Stimulated activated CD8-positive, alpha-beta memory T cell treated with anti-CD3 and anti-CD28 coated beads, Interleukin-2, amount 100 ng/mL, for 1 hour (primary cell): ENCODE measurements at places on chromosomes 5 and 9.

- no peak for DNase-seq
These were observed 60.1 kb downstream of the SCAMP1 start for GRCh38 chr5:78420548-78420947.

GRCh38 chr9:108296056-108296455, 559.7 kb downstream of the ACTL7B start:
- DNase-seq, result no peak

GRCh38 chr9:116504893-116505480, 182.1 kb upstream of the TRIM32 start:
- no peak for DNase-seq

DNA sequence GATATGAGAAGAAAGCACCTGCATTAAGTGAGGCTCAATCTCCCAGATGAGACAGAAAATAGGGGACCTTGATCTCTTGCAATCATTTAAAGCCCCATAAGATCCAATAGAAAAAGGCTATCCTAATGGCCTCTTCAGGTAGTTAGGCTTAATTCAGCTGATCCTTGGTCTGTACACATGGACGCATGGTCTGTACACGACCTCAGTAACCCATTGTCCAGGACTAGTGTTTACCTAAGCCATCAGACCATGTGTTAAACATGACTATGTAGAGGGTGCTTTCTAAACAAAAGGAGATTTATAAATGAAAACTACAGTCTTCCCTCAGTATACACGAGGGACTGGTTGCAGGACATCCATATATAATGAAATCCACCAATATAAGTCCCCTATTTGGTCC, 7.5 kb downstream of the MARCHF3 start:
- no peak for DNase-seq

DNA sequence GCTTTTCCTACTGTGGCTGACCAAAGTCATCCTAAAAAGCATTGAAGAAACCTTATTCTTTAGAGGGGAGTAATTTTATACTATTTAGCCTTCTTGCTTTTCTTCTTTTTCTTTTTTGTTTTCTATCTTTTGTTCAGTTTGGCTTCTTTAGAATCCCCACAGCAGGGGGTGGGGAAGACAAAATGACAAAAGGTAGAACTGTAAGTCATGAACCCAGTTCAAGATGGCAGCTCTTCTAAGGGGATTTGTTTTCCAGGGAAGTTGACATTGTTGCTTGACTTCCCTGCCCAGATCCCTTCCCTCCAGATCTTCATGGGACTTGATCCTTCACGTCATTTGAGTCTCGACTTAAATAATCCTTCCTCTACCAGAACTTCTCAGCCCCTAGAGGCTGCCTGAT, 692.4 kb upstream of the DMAC1 start:
- DNase-seq, result no peak

- no peak for DNase-seq
These were observed 15.4 kb downstream of the IL9 start for GRCh38 chr5:135880278-135880677.

- DNase-seq, result no peak
These were observed 438.6 kb upstream of the MPDZ start for GRCh38 chr9:13718086-13718485.

DNA sequence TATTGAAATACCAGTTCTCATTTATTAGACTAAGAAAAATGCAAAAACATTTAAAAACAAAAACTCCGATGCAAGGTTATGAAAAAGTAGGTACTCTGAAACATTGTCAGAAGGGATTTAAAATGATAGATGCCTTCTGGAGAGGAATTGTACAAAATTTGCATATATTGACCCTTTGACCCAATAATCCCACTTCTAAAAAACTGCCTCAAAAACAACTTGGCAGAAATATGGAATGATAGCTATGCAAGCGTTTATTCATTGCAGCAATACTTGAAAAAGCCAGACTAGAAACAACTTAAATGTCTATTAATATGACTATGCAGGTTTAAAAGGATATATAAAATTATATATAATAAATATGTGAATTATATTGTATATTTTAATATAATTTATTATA, 118.4 kb downstream of the PLK2 start:
- DNase-seq, result no peak

- DNase-seq, result no peak
These were observed 143.2 kb downstream of the CTNND2 start for GRCh38 chr5:11760934-11761603.

- no peak for DNase-seq
These were observed 125.5 kb downstream of the DIRAS2 start for GRCh38 chr9:90517103-90517502.

GRCh38 chr5:170097934-170098333, 7.8 kb upstream of the FOXI1 start:
- DNase-seq, result no peak

DNA sequence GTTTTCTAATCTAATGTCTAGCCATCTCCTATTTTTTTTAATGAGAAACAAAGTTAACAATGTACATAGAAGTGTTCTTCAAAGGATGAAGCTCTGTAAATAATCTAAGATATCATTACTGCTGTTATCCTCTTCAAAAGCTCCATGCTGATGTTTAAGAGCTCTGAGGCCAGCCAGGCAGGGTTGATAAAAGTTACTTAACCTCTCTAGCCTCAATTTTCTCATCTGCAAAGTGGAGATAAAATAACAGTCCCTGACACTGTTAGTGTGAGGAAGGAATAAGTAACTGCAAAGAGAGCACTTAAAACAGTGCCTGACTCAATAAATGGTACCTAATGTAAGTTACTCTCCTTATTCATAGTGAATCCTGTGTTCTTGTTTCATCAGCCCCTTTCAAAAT, 60.1 kb downstream of the LHFPL2 start:
- no peak for DNase-seq

DNA sequence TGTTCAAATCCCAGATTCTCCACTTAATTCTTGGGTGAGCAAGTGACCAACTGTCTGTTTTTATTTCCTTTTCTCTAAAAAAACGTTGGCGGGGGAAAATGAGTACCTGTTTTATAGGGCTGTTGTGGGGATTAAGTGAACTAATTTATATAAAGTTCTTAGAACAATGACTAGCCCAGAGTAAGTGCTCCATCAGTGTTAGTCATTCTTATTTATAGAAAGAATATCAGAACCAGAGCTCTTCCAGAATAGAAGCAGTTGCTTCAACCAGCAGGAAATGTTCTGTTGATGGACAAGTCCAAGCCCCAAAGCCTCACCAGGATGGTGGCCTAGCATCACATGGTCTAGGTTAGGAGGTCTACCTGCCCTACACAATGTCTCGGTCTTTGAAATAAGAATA, 379.2 kb downstream of the ACTL7B start:
- DNase-seq, result no peak

GRCh38 chr5:125117566-125117965, 371.1 kb upstream of the ZNF608 start:
- no peak for DNase-seq

- DNase-seq, result no peak
These were observed 708 bp downstream of the RXRA start for GRCh38 chr9:134326724-134327601.

DNA sequence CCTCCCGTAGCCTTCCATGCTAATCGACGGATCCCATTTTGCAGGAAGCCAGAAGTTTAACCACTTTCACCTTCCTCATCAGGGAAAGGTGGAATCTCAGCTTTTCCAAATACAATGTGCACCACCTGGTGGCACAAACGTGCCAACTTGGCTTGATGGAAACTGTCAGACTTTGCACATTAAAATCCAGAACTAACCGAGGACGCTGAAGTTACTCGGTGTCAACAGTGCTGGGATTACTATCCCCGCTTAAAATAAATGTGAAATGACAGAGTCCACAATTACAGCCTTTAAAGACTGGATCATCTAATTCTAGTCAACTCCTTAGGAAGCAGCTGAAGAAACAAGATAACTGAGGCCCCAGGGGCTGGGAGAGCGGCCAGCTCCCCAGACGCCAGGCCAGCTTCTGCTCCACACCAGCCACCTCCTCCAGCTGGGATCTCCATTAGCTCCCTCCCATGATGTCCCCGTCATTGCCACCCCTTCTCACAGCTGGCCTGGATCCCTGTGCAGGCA, 50.1 kb upstream of the RETREG1 start:
- no peak for DNase-seq

- no peak for DNase-seq
These were observed 135.9 kb downstream of the GABBR2 start for GRCh38 chr9:98572796-98573195.

- DNase-seq, result no peak
These were observed 99.4 kb downstream of the OXCT1 start for GRCh38 chr5:41770799-41771198.

- no peak for DNase-seq
These were observed 279.0 kb downstream of the AOPEP start for GRCh38 chr9:95005278-95006143.

DNA sequence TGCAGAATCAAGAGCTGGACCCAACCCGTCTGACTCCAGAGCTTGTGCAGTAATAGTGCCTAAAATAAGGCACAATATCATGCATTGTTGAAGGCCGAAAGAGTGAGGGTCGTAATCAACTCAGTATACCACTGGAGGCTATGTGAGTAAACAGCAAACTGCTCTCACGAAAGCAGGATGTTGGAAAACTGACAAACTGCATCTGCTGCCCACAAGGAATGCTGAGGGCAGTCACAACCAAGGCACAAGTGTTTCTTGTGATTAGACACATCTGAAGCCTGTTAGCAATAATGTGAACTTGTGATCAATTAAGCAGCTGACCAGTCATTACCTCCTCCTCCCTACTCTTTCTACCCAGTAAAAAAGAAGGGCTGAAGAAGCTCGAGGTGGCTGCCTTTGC, 48.8 kb downstream of the TRPM3 start:
- no peak for DNase-seq
